Caki2 (cell line): ENCODE measurements at places on chromosomes 6 and 20.

DNA sequence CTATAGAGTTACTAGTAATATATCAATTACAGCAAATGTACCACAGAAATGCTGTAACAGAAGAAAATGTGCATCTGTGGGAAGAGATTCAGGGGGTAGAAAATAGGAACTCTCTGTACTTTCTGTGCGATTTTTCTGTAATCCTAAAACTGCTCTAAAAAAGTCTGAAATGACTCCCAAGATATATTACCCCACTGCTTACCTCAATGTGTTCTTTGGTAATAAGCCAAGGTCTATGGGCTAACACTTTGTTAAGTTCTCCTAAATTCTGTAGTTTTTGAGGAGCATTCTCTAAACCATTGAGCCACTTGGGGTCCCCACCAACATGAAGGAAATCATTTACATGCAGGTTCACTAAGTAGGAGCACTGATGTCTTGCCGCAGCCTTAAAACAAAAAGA lies 94.4 kb downstream of the SESN1 start:
- no peak for DNase-seq

- DNase-seq: no peak
These were observed 782 bp downstream of the TRMT11 start for GRCh38 chr6:125987026-125987617.

DNA sequence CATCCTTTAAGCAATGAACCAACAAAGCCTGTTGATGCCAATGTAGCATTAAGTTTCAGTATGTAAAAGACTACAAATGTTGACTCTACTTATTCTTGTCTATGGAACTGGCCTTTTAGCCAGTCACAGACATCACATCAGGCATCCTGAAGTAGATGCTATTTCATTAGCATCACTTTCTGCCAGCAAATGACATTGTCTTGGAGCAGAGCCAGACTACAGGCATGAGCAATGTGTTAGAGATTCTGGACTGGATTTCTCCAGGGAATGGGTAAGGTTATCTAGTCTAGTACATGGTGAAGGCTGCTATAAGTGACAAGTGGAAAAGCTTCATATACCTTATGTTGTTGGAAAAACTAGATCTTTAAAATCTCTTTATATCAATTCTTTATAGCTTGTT lies 142.9 kb downstream of the ADGRB3 start:
- no peak for DNase-seq

- DNase-seq: no peak
These were observed 95.3 kb downstream of the TTLL2 start for GRCh38 chr6:167420177-167420576.

DNA sequence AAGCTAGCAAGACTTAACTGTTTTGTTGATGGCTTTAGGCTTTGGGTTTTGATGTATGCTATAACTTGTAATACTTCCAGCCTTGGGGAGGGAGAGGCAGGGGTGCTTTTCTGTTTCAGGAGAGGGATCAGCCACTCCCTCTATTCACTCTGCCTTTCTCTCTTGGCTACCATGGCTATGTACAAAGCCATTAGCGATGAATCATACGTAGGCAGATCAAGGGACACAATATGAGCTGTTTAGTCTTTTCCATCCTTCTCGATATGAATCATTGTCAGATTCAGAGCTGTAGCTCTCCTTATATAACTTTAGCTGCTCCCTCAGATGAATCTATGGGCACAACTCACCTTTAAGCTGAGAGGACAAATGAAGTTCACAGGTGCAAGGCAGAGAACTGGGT lies 230.6 kb downstream of the TSHZ2 start:
- peak; percentile 30 for DNase-seq

GRCh38 chr6:116412270-116412669 lies 41.5 kb downstream of the DSE start:
- DNase-seq: no peak

DNA sequence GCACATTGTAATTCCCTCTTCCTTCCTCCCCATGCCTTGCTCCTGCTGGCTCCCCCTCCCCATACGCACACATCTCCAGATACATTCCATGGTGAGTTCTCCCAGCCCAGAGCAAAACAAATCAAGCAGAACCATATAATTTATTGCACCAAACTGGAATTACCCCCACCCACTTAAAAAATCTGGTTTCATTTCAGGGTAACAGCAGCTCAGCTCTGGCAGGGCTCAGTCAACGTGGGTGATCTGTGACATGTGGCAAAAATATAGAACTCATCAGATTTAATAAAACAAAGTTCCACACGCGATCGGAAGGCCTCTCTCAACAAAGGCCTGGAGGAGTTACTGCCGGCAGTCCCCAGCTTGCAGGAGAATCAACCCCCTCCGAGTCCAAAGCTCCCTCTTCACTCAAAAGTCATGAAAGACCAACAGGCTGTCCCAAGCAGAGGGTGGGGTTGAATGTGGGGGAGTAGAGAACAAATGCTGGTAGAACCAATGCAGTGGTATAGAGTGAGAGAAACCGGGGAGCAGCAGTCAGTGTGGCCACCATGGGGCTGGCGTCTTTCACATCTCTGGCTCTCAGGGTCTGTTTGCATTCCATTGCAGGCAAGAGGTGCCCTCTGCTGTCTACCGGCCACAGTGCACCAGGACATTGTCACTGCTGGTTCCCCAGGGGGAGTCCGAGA lies 323.3 kb upstream of the NT5E start:
- DNase-seq: peak; percentile 17

GRCh38 chr6:10491463-10491862 lies 29.7 kb upstream of the GCNT2 start:
- no peak for DNase-seq

GRCh38 chr6:108361312-108361932 lies 66.6 kb downstream of the AFG1L start:
- no peak for DNase-seq

- peak; percentile 33 for DNase-seq
These were observed 683 bp upstream of the GCNT2 start for GRCh38 chr6:10520468-10520867.

- no peak for DNase-seq
These were observed 307.9 kb upstream of the POU3F2 start for GRCh38 chr6:98526465-98526864.

DNA sequence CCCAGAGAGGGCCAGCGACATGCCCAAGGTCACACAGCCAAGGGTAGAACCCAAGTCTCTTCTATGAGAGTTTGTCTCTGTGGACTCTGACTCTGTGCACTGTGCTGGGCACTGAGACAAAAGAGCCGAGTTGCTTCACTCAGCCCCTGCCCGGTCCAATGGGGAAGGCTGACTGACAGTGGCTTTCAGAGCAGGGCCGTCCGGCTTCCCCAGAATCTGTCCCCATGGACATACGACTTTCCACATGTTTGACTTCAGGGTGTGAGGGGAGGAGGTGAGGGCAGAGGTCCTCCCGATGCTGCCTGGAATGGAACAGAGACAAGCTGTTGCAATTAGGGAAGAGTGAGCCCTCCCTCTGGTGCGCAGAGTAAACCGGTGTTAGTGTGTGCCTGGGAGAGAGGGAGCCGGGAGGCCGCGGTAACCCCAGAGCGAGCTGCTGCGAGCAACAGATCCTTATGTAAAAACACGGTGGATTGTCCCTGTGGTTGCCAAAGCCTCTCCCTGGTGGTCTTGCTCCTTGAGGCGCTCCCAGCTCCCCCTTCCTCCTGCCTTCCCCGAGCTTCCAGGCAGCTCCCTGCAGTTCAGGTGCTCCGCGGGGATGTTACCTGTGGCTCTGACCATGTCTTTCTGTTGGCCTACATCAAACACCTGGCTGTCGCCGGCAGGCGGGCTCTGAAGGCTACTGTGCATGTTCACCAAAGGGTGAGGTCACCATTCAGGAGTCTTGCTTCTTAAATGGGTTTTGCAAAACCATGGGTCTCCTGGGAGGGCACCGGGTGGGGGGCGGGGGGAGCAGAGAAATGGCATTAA lies 672 bp downstream of the SIRPA start:
- DNase-seq: no peak

- peak; percentile 29 for DNase-seq
These were observed 264.3 kb upstream of the PLN start for GRCh38 chr6:118283766-118284165.

DNA sequence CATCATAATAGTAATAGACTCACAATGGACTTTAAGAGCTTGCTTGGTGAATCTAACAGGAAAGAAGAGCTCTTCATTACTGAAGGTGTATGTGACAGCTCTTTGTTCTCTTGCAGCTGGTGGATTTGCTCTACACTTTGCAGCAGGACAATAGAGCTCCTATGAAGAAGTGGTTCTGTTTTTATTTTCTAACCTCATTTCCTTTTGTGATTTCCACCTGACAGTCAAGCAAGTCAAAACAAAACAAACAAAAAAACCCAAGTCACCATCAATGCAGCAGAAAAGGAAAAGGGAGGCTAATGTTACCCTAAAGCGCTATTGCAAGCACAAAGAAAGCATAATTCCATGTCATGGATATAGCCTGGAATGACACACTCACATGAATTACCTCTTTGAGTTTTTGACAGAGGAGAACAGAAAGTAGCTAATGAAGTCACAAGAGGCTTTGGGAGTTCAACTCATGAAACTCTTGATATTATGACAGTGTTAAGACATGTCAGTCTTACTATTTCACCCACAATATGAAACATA lies 1188.1 kb downstream of the EPHA7 start:
- no peak for DNase-seq

GRCh38 chr6:11527274-11527870 lies 10.2 kb upstream of the TMEM170B start:
- DNase-seq: no peak

- DNase-seq: no peak
These were observed 42.0 kb upstream of the RSPO3 start for GRCh38 chr6:127076466-127076865.

GRCh38 chr20:36181934-36182603 lies 27.5 kb downstream of the EPB41L1 start:
- DNase-seq: peak; percentile 26

DNA sequence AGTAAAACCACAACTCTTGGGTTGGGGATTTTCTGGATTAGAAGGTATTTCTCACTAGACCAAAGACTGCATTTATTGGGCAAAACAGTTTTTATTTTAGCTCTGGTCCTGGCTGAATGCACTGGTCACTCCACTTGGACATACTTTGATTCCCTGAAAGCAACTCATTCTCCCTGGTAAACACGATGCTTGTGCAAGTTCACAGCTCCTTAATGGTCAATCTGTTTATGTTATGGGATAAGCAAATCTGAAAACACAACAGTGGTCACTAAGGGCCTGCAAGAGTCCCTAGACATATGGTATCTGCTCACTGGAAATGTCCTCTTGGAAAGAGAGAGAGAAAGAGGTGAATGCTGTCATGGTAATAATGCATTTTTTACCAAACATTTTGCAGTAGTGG lies 559.8 kb downstream of the CDH26 start:
- no peak for DNase-seq

DNA sequence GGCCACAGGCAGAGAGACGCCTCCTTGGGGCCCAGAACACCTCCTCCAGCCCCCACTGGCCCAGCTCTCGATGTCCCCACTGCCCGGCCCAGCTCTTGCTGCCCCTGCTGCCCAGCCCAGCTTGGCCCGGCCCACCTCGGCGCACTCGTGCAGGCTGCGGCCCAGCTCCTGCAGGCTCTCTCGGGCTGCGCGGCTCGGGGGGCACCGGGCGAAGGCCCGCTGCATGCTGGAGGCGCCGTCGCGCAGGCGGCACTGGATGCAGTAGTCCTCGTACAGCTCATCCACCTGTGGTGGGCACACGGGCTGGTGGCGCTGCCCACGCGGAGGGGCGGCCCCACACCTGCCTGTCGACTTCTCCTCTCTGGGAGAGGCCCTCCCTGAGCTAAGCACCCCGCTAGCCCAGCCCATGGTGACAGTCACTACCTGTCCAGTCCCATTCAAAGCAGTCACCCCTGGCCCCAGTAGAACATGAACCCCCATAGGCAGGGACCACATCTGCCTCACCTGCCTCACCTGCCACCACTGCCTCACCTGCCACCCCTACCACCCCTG lies 81.8 kb downstream of the RIPOR3 start:
- no peak for DNase-seq

GRCh38 chr6:41318261-41318653 lies 17.2 kb upstream of the NCR2 start:
- no peak for DNase-seq

DNA sequence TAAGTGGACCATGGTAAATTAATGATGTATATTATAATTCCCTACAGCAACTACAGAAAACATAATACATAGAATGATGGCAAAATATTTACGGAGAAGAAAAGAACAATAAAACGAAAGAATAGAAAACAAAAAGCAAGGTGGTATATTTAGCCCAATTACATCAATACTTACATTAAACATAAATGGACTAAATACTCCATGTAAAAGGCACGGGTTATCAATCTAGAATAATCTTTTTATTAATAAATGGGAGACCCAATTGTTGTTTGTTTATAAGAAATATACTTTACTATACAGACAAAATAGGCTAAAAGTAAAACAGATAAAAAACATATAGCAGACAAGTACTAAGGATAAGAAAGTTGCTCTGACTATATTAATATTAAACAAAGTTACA lies 137.2 kb downstream of the TASP1 start:
- no peak for DNase-seq

DNA sequence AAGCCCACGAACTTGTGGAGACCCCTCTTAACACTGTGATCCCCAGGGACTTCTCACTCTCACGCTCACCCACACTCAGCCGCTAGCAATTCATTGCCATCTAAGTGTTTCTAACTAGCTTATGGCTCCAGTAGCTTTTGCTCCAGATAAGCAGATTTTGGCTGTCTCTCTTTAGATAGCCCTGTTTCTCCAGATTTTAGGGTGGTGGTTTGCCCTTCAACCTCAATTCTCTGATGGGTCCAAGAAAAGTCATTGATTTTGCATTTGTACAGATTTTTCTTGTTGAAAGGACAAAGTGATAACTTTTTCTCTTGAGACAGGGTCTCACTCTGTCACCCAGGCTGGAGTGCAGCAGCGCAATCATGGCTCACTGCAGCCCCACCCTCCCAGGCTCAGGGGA lies 41.2 kb downstream of the NR2E1 start:
- DNase-seq: no peak

DNA sequence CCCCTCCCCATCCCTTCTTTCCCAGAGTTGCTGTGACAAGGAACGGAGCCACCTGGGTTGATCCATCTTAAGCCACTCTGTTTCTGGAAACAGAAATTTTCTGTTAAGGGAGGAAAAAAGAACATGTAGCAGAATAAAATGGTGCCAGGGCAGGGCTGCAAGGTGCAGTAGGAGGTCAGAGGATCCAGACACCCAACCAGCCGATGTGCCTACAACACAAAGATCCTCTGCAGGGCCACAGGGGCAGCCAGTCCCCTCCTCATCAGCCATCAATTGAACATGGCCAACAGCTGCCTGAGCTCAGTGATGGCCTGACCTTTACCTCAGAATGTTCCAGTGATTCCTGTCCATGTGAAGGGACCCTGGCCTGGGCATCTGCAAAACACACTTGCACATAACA lies 11.9 kb downstream of the MDFI start:
- DNase-seq: no peak

DNA sequence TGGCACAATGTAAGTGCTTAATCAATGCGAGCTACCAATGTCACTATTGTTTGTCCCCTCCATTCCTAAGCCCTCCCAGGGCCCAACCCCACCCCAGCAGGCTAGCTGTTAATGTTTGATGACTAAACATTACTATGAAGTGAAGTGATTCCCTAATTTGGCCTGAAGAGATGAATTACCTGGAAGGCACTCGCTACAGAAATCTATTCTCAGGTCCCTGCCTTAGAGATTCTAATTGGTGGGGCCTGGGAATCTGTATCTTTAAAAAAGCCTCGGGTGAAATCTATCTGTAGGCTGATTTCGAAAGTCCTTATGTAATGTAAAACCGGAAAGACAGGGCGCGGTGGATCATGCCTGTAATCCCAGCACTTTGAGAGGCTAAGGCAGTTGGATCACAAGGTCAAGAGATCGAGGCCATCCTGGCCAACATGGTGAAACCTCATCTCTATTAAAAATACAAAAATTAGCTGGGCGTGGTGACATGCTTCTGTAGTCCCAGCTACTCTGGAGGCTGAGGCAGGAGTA lies 16.9 kb upstream of the SNAI1 start:
- DNase-seq: no peak
